ENCODE measurements at places on chromosomes 12 and 14.

DNA sequence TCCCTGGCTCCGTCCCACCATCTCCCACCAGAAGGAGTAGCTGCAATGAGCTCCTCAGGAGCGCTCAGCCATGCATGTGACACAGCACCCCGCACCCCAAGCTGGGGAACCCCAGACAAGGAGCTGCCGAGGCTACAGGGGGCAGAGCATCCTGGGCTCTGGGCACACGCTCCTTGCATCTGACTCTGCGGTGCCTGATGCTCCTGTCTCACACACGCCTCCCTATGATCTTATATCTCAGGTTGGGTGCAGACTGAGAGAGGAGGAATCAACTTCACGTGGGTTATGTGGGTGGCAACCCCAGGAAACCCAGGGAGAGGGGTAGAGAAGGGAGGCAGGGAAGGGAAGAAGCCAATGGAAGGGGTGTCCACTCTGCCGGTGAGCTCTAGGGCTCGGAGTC, 60.0 kb downstream of the CCNK start:
- DNase-seq = no peak

DNA sequence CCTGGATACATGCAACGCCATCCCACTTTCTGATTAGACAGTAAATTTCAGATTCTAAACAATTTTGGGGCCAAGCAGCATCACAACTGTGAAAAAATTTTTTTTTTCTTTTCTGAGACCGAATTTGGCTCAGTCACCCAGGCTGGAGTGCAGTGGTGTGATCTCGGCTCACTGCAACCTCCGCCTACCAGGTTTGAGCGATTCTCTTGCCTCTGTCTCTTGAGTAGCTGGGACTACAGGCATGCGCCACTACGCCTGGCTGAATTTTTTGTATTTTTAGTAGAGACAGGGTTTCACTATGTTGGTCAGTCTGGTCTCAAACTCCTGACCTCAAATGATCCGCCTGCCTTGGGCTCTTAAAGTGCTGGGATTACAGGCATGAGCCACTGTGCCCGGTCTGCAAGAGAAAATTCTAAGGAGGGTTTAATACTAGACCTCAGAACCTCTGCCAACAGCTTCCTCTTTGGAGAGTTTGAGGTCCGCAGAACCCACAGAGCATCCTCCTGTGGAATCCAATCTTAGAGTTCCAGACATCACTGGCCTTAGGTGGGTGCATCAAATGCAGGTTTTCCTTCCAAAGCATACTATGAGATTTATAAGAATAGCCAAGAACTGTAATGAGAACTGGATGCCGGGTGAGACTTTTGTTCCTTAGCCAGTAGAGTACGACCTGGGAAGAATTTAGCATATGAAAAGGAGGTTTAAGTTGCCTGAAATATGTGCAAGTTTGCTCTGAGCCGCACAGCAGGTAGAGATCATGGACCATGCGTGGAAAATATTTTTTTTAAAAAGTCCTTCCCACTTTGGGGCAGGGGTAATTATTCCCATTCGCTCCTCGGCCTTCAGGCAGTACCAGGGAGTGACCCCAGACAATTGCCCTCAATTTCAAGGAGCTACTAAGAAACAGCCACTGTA, 7.8 kb upstream of the PHC1 start:
- DNase-seq = no peak

GRCh38 chr14:33527023-33527634, 423.7 kb downstream of the EGLN3 start:
- DNase-seq = no peak

DNA sequence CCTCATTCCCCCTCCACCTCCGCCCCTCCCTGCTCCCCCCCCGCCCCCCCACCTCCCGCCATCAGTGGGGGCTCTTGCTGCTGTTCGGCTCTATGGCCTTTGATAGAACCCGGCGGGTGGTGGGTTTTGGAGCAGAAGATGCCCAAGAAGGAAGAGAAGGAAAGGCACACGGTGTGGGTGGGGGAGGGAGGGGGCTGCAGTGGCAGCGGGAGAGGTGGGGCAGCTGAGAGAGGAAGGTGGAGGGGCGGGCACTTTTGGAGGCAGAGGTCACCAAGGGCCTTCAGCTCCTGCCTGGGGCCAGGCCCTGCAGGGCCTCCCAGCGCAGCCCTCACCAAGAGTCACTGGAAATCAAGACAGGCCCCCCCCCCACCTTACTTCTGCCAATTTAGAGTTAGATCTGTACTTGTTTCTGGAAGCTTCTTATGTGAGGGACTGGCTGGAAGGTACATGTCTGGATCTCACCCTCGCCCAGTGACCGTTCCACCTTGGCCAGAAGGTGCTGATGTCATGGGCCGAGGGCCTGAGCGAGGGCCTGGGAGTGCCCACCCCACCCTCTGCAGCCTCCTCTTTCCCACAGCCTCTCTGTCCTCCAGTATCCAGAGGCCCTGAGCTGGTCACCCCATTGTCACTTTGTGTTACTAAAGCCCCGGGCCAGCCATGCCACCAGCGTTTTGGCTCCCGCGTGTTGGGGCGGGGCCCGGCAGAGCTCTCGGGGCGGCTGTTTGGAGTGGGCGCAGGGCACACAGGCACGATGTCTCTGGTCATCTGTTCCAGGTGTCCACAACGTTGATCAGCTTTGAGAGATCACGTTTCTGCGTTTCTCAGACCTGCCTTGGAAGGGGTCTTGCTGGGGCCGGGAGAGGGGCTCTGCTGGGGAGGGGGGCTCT, 153.9 kb downstream of the KIF26A start:
- DNase-seq = no peak

GRCh38 chr14:103436533-103436932, 51.3 kb downstream of the MARK3 start:
- DNase-seq = no peak

DNA sequence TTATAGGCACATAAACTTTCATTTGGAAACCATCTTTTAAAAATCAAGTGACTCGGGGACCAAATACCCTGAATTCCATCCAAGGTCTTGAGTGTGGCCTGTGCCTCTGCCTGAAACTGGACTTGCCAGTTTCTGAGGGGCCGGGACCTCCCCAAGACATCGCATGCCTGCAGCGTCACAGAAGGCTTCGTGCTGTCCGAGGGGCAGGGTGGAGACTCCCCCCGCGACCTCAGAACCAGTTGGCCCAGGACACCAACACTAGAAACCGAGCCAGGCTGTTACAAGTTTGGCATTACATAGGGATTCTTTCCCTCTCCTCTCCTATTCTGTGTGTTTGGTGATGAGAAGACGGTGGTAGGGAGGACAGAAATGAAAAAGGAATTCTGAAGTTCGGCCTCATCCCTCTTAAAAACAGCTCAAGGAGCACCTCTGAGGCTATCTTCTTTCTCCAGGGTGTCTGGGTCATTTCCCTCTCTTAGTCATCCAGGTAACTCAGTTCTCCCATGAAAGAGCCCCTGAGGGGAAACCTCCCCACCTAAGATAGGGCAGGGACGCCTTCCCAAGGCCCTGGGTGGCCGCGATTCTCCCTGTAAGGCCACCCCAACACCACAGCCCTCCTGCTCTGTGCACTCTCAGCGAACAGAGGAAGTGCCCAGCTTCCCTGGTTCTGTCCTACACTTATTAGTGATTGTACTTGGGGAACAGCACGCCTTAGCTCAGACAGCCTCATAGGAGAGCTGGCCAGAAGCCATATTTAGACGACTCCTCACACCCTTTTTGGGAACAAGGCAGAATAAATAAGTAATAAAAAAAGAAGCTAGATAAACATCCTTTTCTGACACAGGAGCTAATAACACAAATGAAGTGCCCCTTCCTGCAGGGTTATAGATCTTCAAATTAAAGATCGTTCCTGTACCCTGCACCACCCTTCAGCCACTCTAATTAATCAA, 93.8 kb downstream of the BCL11B start:
- DNase-seq = no peak

DNA sequence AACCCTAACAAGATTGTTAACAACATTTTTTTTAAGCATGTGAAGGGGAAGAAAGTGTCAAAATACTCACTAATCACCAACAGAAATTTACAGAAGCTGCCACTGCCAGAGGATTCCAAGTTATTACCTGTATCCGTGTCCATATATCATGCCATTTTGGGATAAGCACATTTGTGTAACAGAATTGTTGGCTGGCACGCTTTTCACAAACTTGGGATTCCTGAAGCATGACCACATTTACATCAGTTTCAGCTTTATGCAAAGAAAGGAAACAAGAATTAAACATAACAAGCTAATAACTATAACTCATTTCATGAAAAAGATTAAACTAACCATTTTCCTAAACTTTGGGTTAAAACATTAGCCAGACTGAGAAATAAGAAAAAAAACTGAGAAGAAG, 5.9 kb downstream of the NEMP1 start:
- DNase-seq = no peak

DNA sequence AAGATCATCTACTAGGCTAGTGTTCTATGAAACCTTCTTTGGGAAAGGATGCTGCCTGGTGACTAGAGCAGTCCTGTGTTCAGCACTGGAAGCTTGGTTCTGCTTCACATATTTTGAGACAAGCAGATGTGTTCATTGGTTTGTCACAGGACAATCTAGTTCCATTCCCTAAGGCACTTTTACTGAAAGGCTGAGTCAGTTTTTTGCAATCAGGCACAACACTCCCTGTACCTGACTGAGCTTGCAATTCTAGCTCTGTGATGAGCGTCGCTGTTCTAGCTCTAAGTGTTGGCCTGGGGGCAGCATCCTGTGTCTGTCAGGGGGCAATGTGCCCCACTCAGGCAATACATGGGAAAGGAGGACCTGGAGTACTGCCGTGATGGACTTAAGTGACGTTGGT, 144.4 kb downstream of the CAND1 start:
- DNase-seq = no peak

DNA sequence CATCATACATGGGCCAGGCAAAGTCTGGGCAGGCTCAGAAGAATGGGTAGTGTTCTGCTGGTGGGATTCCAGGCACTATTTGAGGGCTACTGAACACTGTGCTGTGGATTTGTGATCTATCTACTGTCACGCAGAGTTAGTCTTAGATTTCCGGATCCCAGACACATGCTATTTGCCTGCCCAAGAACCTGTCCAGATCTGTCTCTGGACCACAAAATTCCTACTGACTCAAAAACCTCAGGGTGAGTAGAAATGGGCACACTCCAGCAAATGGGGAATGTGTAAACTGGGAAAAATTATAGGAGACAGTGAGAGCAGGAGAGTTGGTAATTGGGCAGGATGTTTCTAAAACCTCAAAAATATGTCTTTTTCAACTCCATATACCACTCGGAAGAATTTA, 129.9 kb downstream of the GALC start:
- DNase-seq = no peak

DNA sequence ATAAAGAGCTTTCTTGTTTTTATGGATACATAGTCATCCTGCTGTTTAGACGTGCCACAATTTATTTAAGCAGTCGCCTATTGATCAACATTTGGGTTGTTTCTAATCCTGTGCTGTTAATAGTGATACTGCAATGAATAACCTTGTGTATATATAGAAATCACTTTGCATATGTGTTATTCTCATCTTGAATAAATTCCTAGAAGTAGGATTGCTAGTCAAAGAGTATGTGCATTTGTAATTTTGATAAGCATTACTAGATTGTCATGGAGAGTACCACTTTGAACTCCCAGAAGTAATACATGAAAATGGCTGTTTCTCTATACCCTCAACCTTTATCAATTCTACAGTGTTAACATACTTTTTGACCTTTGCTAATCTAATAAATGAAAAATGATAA, 44.9 kb upstream of the KCNH3 start:
- no peak for DNase-seq

DNA sequence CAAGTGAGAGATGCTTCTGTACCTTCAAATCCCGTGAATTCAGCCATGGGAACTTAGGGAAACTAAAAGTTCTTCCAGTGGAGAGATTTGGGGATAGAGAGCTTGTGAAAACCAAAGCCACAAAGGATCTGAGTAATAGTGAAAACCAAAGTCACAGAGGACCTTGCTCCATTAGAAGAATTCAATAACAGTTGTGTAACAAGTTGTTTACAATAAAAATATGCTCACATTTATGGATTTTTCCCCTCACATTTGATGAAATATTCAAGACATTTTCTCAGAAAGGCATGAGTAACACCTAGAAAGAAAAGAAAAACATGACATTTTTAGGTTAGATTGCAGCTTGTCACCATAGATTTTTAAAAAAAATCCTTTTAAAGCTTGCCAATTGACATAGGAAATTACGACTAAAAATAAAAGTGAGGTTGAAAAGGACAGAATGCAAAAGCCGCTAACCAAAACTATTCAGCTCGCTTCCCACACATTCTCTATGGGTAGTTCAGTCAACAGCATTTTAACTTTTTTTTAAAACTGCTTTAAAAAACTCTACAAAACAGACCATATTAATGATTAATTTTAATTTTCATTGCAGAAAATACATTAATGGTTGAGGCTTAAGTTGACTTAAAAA, 113.2 kb downstream of the CAND1 start:
- no peak for DNase-seq

- DNase-seq = no peak
Observed at GRCh38 chr12:123801573-123802178, 39.6 kb downstream of the DNAH10 start.

DNA sequence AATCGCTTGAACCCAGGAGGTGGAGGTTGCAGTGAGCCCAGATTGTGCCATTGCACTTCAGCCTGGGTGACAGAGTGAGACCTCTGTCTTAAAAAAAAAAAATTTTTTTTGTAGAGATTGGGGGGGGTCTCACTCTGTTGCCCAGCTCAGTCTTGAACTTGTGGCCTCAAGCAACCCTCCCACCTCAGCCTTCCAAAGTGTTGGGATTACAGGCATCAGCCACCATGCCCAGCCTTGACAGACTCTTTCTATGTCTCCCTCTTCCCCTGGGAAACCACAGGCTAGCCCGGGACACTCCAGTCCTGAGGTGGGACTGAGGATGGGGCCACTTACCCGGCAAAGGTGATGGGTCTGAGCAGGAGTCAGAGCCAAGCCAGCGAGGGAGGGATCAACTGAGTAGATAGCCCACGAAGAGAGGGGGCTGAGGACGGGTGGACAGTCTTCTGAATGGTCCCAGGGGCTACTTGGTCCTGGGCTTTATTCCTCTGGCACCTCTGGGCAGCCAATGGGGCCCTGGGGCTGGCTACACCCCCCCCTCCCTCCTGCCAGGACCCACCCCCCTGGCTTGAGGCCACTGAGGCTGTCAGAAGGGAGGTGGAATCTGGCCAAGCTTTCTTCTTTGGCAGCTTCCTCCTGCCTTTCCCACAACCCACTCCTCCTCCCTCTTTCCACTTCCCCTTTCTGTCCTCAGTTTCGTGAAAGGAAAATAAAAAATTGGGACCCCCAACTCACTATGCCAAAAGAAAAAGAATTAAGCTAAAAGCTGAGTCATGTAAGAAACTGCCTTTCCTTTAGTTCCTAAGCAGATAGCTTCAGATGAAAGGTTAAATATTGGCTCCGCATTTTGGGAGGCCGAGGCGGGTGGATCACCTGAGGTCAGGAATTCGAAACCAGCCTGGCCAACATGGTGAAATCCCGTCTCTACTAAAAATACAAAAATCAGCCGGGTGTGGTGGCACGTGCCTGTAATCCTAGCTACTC, at the start of gene SDS:
SDS (minus strand) TSS at position 453 of the 981 bp plus-strand sequence. CDS start 4,179 bp downstream, outside the sequence.
- no peak for DNase-seq

Data from iPS DF 19.7 (cell line).